ENCODE measurements at places on chromosomes 5 and 9. TPM values are rescaled to one million over a fixed set of nuclear protein-coding genes. Genes with fewer than 3 reads are reported as not detected.

HAND1 gene
- not detected for total RNA-seq

SPACA9 gene
- total RNA-seq: 4.7 TPM

DDX4 gene
- not detected for total RNA-seq

LRRC70 gene
- total RNA-seq: 24.5 TPM

DNA sequence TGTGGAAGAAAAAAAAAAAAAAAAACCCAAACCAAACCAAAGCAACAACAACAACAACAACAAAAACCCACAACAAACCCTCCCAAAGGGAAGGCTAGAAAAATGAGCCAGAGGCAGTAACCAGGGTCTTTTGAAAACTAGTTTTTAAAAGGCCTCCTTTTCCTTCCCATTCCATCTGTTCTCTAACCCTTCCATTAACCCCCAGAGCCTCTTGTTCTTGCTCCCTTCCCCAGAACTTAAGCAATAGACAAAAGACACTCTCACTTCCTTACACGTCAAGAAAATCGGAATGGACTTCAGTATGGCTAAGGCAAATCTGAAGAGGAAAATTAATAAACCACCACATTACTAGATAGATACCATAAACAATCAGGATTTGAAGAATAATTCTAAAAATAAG is 292.8 kb downstream of the ARL15 start:
- DNase-seq: no peak

GRCh38 chr5:139787257-139787567 is 8.4 kb upstream of the PSD2 start:
- DNase-seq: no peak

DNA sequence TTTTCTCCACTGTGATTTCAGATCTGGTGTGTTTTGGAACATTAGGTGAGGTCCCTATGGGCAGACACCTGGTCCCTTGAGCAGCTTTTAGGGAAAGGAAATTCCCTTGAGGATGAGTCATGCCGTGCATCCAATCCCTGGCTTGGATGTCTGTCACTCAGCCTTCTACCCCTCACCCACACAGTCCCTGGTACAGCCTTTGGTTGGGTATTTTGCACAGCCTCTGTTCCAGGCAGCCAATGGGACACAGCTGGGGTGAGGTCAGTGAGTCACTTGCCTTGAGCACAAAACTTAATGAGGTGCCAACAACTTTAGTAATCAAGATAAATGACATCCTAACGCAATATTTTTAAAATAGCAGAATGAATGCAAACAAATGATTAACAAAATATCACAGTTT is 22.7 kb upstream of the SVEP1 start:
- no peak for DNase-seq

- no peak for DNase-seq
These were observed 203.9 kb downstream of the PLK2 start for GRCh38 chr5:58255970-58256369.

DNA sequence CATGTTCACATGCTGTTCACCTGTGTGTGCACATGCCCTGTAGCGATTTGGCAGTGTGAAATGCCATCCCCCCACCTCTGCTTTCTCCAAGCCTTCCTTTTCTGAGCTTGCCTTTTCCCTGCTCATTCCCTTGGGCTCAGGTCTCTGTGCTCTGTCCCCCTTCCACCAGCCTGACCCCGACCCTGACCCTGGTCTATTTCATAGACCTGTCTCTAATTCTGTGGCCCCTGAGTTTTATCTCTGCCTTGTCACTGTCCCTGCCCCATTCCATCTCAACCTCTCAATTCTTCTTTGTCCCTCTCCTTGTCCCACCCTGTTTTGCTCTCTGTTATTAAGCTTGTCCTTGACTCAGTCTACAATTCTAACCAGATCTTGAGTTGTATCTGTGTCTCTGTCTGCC is 735 bp downstream of the ARAP3 start:
- no peak for DNase-seq

DNA sequence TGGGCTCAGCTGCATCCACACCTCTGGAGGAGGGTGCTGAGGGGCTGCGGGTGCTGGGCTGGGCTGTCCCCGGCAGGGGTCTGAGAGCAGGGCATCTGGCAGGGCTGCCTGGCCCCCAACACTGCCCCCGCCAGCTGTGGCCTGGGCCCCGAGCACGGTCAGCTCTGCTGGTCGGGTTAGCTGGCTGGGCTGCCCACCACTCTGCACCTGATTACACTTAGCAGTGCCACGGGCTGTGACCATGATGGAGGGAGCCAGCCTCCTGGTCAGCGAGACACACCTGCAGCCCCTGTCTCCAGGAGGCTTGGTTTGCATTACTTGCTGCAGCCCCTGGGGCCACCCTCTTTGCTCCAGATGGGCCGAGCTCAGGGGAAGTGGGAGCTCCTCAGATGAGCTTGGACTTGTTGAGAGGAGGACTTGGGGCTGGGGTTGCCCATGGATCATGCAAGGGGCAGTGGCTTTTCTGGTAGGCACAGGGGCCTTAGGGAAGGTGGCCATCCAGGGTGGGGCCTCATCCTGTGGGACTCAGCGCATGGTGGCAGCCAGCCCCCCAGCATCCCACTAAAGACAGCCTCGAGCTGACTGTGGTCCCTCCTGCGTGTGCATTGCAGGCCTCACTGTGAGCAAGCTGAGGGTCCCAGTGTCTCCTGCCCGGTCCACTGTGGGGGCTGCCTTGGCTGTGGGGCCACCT is 132.0 kb upstream of the FAM120A start:
- DNase-seq: no peak

DNA sequence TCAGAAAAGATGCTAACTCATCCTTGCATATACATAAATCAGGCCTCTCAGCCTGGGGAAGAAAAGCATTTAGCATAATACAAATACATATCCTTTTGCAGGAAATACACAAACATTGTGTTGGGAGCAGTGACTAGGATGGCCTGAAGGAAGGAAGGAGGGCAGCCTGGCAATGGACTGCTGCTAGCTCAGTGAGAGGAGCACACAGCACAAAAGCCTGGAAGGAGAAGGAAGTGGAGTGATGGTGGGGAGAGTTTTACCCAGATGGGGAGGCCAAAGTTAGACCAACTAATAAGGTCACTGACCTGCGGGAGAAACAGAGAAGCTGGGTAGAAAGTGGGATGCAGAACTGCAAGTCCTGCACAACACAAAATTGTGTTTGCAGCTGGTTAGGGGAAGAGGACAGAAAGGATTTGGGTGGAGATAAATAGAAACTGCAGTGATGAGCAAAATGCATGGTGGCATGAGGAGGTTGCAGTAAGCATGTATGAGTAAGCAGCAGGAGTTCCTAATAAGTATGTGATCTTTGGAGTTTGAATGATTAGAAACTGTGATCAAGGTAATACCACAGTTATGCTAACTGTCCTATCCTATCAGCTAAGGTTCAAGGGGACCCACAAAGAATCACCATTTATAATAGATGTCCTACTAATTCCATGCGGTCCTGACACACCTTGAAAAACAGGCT is 39.5 kb downstream of the SEMA6A start:
- no peak for DNase-seq

DNA sequence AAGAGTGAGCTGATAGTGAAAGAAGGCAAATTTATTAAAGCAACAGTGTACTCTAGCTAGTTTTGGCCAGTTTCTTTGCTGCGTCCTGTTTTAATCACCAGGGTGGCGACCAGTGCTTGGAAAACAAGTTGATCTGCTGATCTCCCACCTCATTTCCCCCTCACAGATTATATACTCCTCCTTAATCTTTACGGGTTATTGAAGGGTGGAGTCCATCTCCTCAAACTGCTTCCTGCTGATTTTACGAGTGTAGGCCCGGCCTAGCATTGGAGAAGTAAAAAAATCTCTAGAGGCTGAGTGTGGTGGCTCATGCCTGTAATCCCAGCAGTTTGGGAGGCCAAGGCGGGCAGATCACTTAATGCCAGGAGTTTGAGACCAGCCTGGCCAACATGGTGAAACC is 14.0 kb upstream of the CFAP95 start:
- DNase-seq: no peak

- DNase-seq: no peak
These were observed 3.8 kb downstream of the TGFBI start for GRCh38 chr5:136032564-136032963.

- no peak for DNase-seq
These were observed 16.8 kb upstream of the OR2S2 start for GRCh38 chr9:35974800-35975199.

DNA sequence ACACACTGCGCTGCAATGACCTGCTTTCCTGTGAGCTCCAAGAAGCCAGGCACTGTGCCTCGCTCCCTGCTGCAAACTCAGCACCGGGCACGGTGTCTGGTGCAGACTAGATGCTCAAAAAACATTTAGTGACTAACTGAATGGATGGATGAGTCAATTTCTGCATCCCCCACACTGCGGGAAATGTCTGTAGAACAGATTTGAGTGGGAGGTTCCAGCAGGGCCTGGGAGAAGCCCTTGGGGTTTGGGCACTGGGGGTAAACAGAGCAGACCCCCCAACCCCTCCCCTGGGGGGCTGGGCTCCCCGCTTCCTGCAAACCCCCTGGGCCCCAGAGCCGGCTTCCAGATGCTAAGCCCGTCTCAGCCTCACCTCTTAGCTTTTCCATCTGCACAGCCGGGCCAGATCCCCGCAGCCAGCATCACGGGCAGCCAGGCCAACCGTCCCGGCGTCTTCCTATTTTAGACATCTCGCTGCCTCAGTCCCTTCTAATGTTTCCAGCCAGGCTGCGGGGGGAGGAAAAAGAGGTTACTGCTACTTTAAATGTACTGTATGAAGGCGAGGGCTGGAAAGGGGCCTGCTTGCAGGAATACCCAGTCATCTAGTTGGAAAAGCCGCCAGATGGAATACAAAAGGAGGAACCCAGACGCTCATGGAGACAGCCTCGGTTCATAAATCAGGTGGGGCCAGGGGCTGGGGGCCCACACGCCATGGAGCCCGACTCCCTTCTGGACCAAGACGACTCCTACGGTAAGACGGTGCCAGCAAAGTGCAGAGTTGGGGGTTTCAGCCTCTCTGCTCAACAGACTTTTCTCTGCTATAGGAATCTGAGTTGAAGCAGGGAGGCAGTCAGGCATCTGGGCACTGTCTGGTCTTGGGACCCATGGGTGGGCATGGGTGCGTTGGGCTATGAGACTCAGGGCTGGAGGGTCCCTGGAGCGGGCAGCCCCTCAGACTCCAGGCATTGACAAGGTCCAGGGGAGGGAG is 67.1 kb upstream of the GGTA1 start:
- DNase-seq: peak; percentile 39
